Mammary epithelial cell (primary cell): ENCODE measurements at places on chromosomes 7 and 10.

DNA sequence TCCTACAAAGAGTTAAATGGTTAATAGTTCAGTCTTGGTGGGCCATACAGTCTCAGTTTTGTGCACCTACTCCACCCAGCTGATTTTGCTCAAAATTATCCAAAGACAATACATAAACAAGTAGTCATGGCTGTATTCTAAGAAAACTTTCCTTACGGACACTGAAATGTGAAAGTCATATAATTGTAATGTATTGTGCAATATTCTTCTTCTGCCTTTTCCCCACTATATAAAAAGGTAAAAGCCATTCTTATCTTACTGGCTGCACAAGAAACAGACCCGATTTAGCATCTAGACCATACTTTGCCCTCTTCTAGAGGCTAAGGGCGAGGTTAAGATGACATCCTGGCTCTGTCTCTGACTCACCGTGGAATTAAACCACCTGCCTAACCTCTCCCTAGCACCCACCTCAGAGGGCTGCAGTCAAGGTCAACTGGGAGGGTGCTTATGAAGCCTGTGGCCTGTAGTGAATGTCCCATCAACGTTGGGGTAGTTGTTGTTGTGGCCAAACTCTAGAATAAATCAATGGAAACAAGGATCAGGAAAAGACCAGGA is 63.8 kb upstream of the DOCK1 start:
- DNase-seq, result no peak

GRCh38 chr7:139451638-139452037 is 31.8 kb downstream of the KLRG2 start:
- peak; percentile 32 for DNase-seq

- no peak for DNase-seq
Measured at GRCh38 chr10:74371696-74372095, 220.7 kb downstream of the ADK start.

DNA sequence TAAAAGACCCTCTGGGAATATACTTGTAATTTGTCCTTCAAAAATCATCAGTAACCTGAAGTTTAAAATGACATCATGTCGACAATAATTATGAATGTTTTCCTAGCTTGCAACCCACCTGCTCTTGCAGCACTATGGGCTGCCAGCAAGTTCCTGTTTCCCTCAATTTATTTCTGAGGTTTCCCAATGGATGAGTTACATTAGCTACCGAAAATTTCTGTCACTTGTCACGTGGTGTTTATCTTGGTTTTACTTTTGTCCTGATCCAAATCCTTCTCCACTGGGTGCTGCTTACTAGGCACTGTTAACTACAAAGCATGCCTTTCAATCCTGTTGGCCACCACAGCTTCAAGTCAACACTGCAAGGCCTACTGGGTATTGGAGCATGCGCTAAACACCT is 31.5 kb downstream of the GIMAP8 start:
- DNase-seq, result no peak

DNA sequence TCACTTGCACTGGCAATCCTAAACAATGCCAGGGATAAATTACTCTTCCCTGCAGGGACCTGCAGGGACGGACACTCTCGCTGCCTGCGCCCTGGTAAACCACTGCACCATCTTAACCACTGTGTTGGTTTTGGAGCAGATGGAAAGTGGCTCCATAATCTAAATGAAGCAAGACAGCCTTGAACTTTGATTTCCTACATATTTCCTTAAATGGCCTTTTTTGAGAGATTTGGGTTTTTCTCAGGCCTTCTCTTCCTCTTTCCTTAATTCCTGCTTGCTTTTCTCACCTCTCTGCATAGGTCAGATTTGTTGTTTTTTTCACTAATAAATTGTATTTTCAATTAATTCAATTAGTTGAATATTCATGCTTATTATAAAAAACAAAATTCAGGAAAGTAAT is 2.8 kb downstream of the PILRA start:
- DNase-seq, result no peak
